ENCODE measurements at places on chromosomes 7 and 10.

- DNase-seq = no peak
These were observed 3.6 kb downstream of the ZEB1 start for GRCh38 chr10:31322647-31323046.

GRCh38 chr7:39541511-39541910, 24.7 kb upstream of the YAE1 start:
- DNase-seq = no peak

GRCh38 chr10:132458586-132459300, 61.7 kb downstream of the PWWP2B start:
- DNase-seq = no peak

- no peak for DNase-seq
These were observed 135.0 kb downstream of the RALA start for GRCh38 chr7:39758234-39758970.

DNA sequence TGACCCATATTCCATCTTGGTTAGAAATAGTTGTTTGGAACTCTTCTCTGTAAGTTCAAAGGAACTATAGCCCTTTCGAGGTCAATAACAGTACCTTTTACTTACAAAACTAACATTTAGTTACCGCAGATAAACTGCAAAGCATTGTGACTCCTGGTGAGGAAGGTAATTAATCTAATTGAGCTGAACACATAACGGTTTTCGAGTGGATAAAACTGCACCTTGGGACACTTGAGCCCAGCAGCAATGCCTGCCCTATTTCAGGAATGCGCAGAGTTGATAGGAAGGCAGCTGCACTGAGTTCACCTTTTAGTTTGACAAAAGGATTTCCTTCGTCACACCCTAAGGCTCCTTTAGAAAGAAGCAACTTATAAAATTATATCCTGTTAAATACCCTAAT, 75.4 kb downstream of the JAZF1 start:
- no peak for DNase-seq

DNA sequence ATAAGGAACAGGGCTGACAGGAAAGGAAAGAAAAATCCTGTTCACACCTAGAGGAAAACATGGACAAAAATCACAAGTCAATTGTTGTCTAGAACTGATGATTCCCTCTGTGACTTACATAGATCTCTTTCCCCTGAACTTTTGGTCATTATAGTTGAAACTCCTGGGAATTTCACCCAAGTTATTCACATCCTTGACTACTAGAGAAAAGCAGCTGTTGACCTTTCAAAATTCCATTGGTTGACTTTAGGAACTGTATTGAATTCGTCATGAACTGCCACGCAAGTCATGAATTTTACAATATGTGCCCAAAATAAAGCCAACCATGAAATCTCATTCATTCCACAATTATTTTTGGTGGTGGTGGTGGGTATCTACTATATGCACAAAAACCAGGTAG, 104.3 kb downstream of the UBE2H start:
- DNase-seq = no peak

GRCh38 chr10:67282871-67283270, 357.0 kb downstream of the LRRTM3 start:
- DNase-seq = no peak

GRCh38 chr7:43265139-43265538, 152.7 kb downstream of the HECW1 start:
- DNase-seq = no peak

DNA sequence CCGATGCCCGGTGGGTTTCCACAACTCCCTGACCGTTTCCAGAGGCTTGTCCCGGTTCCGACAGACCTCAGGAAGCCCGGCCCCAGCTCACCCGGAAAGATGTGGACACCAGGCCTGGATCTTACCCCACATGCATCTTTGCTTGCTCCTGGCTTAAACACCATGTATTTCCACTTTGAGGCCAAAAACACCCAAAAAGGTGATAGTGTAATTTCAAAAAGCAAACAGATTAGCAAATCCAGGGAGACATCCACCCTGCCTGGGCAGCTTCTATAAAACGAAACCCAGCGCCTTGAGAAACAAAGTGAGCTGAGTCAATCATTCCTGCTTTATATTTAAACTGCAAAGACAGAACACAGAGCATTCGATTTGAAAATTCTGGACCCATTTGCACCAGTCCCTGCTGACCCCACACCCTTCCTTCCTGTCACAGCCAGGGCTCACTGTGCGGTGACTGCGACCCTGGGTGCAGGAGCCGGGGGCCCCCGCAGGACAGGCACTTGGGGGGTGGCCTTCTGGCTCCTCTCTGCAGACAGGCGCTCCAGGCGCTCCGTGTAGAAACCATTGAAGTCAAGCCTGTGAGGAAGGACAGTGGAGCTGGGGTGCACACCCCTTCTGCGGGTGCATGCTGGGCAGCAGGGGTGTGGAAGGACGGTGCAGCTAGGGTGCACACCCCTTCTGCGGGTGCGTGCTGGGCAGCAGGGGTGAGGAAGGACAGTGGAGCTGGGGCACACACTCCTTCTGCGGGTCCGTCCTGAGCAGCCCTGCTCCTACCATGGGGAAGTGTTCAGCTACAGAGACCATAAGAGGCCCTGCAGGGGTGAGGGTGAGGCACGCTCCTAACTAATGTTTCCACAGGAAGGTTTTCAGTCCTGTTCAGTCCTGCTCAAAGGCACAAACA, 2.9 kb upstream of the ADAM8 start:
- DNase-seq = no peak

Measured in occipital lobe (tissue), 3 donors.